ENCODE measurements at places on chromosomes 2 and 18.

DNA sequence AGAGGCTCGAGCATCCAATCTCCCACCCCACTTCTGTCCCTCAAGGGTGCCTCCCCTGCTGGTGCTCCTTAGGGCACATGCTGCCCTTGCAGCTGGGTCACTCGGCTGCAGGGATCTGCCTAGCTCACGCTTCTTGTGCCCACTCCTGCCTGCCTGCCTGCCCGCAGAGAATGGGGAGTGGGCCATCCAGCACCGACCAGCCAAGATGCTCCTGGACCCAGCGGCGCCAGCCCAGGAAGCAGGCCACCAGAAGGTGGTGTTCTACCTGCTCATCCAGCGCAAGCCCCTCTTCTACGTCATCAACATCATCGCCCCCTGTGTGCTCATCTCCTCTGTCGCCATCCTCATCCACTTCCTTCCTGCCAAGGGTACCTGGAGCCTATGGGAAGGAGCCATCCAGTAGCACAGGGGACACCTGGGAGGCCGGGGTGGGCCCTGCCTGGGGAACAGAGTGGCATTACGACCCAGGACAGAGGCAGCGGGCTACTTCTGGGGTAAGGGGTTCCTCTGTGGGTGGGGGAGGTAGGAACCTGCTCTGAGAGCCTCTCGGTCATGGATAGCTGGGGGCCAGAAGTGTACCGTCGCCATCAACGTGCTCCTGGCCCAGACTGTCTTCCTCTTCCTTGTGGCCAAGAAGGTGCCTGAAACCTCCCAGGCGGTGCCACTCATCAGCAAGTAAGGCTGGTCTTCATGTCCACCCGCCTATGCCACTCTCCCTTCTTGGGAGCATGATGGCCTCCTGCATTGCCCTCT, 3.4 kb downstream of the CHRNG start:
- DNase-seq = no peak

DNA sequence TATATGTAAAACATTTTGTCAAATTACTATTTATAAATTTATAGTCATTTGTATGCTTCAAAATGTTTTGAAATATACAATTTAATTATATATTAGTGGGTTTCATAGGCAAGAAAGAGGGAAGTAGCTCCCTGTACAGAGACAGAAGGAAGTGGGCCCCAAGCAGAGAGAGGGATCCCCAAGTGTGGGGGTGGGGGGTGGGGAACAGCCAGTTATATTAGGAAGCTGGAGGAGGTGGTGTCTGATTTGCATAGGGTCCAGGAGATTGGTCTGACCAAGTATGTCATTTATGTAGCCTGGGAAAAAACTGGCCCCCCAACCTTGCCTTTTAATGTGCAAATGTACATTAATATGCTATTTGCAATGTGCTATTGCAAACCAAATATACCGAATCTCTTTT, 76.5 kb upstream of the ZSWIM2 start:
- no peak for DNase-seq

DNA sequence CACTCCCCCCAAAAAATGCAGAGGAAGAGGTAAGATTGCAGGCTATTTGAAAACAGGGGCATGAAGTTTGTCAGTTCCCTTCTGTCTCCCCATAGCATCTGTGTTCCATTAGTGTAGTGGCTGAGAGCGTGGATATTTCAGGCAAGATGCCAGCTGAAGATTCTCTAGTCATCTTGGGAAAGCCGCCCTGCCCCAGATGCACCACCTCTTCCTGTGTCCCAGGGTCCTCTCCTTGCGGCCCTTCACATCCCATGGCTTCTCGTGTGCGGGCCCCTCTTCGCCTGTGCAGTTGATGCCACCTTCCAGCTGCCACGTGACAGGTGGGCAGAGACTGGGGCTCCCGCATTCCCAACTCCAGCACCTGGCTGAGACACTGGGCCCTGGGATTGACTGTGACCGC, 16.1 kb downstream of the TMEM127 start:
- no peak for DNase-seq

DNA sequence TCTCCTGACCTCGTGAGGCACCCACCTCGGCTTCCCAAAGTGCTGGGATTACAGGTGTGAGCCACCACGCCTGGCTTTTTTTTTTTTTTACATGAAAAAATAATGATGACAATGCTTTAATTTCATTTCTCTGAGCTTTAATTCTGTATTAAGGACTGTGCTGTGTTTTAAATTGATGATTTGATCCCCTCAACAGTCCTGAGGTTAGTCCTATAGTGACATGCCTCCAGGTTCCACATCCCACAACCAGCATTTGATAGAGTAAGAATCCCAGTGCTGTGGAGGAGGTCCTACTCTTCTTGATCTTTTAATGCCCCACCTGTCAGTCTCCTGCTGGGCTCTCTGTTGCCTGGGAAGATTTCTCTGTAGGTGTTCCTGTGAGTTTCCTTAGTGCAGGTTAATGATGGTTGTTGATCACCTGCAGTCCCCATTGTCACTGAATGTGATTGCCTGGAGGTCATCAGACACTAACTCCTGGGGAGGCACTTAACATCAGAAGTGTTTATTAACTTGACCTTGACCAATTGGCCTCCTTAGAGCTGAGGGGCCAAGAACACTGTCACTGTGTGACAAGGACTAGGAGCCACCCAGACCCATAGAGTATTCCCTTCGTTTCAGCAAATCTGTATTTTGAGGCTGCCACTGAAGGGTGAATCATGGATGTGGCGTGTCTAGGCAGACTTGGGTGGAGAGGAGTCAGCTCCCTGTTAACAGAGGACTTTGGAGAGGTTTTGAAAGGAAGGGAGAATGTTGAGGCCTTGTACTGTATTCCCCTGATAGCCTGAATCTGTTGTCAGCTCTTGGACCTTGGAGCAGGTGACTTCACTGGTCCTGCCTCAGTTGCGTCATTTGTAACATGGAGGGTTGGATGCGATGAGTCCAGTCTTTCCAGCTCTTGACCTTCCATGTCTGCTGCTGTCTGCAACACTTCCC, 11.5 kb downstream of the ASAP2 start:
- no peak for DNase-seq

DNA sequence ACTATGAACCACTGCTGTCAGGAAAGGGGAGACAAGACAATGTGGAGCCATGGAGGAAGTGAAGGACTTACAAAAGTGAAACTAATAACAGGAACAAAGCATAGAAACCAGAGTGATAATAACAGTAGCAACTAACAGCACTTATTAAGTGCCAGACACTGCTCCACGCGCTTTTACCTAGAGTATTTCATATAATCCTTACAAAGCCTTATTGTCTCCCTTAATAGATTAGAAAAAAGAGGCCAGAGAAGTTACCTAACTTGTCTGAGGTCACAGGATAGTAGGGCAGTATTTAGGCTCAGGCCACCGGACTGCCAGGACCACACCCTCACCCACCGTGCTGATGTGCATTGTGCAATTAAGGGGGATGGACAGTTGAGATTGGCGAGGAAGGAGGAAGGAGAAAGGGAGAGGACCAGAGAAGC, 98.6 kb upstream of the NFU1 start:
- DNase-seq = no peak

- no peak for DNase-seq
These were observed 69.8 kb upstream of the RASGRP3 start for GRCh38 chr2:33406622-33407021.

DNA sequence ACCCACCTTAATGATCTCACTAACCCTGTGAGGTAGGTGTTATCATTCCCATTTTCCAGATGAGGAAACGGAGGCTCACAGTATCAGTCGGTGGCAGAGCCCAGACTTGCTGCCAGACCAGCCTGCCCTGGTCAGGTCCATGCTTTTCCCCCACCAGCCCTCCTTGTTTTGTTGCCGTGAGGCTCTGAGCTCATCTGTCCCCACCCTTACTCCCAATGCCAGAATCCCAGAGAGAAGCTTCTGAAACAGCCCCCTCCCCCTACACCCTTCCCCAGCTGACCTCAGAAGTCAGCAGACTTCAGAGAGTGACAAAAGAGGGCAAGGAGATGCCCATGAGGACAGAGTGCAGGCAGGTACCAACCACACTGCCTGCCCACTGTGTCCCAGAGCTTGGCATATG, 20.8 kb upstream of the TNS1 start:
- no peak for DNase-seq
